ENCODE measurements at places on chromosomes 7 and 10. TPM values are rescaled to one million over a fixed set of nuclear protein-coding genes. Genes with fewer than 3 reads are reported as not detected.
A peak's percentile ranks its signal among the peaks of the same experiment; 100 is the strongest.

Gene GBX1
- not detected for total RNA-seq

- H3K36me3 ChIP-seq, result no peaks in the 10 kb centered on the region
- no peak overlapping the region for H3K27ac ChIP-seq
- no peaks in the 10 kb centered on the region for H3K4me1 ChIP-seq
- H3K4me3 ChIP-seq, result no peak overlapping the region
- H3K27me3 ChIP-seq, result no peaks in the 10 kb centered on the region
Measured at GRCh38 chr7:38393874-38394273, 120.4 kb upstream of the TARP start.

DNA sequence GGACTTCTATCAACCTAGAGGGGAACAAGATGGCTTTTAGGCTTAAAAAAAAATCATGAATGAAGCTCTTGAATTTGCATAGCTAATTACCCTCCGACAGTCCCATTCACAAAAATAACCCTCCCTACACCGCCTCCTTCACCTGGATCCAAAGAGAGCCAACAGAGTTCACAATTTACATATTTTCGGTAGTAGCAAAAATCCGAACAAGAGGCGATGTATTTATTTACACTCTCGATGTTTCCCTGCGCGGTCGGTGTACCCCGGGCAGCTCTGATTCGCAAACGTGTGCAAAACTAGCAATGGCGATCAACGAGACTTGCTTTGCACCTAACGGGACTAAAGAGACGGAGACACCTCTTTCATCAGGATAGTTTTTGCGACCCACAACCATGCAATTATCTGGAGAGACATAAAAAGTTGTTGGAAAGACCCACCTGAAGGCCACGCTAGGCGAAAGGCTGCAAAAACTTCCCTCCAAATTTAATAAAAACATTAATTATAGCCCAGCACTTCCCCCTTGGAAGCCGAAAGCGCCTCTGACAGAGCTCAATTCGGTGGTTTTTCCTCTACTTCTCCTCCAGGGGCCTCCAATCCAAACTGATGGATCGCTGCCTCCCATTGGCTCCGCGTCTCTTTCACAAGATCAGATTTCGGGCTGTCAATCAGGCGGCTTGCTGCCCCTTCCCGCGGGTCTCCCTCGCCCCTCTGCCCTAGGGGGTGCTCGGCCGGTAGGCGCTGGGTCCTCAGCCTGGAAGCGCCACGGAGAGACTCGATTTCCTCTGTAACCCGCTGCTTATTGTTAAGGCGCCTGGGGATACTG, at the start of gene ETV1:
ETV1 (minus strand) TSS at position 541 of the 823 bp plus-strand sequence. CDS start 614 bp downstream, outside the sequence.
- H3K4me3 ChIP-seq, result peak within 1 kb of the TSS; percentile 92
- peak within 1 kb of the TSS; percentile 75 for H3K27ac ChIP-seq
- H3K36me3 ChIP-seq, result no peaks in the 10 kb centered on the region
- DNase-seq, result peak; percentile 60
- H3K4me1 ChIP-seq, result peaks cover 8% of the 10 kb centered on the region

DNA sequence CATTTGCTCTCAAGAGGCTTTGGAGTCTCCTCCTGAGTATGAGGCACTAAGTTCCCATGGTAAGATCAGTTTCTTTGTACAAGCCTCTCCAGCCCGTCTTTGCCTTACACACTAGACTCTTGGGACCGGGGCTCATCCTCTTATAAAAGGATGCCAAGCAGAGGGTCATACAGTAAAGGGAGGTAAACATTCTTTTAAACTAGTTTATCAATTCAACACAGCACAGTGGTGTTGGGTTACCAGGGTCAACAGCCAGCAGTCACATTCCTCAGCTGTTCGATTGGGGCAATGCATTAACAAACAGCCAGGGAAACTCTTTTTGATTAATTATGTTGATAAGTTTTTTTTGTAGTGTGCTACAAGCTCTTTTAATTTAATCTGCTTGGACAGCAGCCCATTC, 37.8 kb downstream of the HHEX start:
- H3K36me3 ChIP-seq, result no peaks in the 10 kb centered on the region
- DNase-seq, result no peak
- no peak overlapping the region for H3K27ac ChIP-seq
- H3K4me3 ChIP-seq, result no peak overlapping the region
- H3K4me1 ChIP-seq, result no peaks in the 10 kb centered on the region

- H3K27me3 ChIP-seq, result no peaks in the 10 kb centered on the region
- no peak overlapping the region for H3K4me3 ChIP-seq
- no peak overlapping the region for H3K27ac ChIP-seq
- no peaks in the 10 kb centered on the region for H3K36me3 ChIP-seq
Measured at GRCh38 chr7:43834463-43835251, 34.7 kb downstream of the MRPS24 start.

DNA sequence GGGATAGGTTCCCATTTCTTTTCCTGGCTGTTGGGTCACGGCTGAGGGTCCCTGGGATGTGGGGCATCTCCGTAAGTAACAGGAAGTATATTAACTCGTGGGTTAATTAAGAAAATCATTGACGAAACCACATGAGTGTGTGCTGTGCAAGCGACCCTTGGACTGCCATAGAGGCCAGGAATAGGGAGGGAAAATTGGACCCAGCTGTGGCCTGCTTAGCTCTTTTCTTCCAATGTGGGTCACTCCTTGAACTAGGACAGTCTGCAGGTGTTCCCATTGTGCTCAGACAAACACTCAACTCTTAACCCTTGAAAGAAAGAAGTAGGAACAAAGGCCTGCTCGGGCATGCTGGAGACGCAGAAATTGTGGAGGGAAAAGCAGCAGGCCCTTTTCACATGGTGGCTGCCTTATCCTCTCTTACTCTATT, 25.6 kb upstream of the PLEKHA1 start:
- DNase-seq, result no peak
- no peak overlapping the region for H3K27ac ChIP-seq
- no peaks in the 10 kb centered on the region for H3K27me3 ChIP-seq
- H3K36me3 ChIP-seq, result no peaks in the 10 kb centered on the region
- H3K4me3 ChIP-seq, result no peak overlapping the region
- peaks cover 4% of the 10 kb centered on the region for H3K4me1 ChIP-seq

- no peak for DNase-seq
- no peaks in the 10 kb centered on the region for H3K36me3 ChIP-seq
- H3K4me3 ChIP-seq, result no peak overlapping the region
- H3K27me3 ChIP-seq, result no peaks in the 10 kb centered on the region
Measured at GRCh38 chr10:63716016-63716580, 194.9 kb downstream of the REEP3 start.

DNA sequence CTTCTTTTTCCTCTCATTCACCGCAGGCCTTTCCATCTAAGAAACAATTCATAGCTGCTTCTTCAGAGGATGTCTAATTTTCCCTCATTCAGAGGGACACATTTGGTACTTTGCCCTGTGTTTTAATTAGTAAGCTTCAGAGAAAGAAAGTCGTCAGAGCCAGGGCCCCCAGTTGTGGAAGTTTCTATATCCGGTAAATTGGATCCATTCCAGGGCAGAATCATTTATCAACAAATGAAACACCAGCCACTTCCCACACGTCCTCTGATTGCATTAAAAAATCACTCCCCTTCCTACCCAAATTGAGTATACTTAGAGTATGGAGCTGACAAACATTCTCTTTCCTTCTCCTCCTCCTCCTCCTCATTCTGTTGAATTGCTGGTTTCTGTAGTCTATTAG, 205.8 kb upstream of the HDAC9 start:
- no peak overlapping the region for H3K4me3 ChIP-seq
- H3K4me1 ChIP-seq, result no peaks in the 10 kb centered on the region
- no peaks in the 10 kb centered on the region for H3K27me3 ChIP-seq
- H3K27ac ChIP-seq, result no peak overlapping the region

GRCh38 chr10:114142018-114142417, 32.0 kb downstream of the CCDC186 start:
- no peak overlapping the region for H3K4me3 ChIP-seq
- H3K27ac ChIP-seq, result no peak overlapping the region
- H3K4me1 ChIP-seq, result no peaks in the 10 kb centered on the region
- H3K36me3 ChIP-seq, result peaks cover 9% of the 10 kb centered on the region
- DNase-seq, result no peak

DNA sequence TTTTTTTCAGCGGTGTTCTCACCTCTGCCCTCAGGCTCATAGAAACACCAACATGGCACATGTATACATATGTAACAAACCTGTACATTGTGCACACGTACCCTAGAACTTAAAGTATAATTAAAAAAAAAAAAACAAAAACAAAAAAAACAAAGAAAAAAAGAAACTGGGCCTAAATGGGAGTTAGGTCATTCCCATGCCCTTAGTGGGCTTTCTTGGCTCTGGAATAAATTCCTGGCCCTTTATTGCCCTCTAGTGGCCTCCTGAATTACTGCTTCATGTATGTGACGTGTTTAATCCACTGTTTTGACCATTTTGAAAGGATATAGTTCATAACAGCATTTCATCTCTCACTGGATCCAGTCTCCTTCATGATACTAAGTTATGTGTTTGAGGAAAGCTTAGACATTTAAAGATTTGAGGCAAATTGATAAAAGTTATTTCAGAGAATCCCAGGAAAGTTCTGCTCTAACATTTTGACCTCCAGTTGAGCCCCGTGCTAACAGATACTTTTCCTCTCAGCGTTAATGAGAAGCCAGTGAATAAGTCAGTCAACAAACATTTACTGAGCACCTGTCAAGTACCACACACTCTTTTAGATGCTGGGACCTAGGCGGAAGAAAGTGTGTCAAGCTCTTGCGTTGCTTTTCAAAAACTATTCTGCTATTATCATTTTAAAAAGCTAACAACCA, 54.7 kb upstream of the SYPL1 start:
- H3K27me3 ChIP-seq, result no peaks in the 10 kb centered on the region
- H3K4me1 ChIP-seq, result no peaks in the 10 kb centered on the region
- H3K36me3 ChIP-seq, result no peaks in the 10 kb centered on the region
- peak; percentile 63 for DNase-seq
- H3K4me3 ChIP-seq, result no peak overlapping the region
- H3K27ac ChIP-seq, result no peak overlapping the region

GRCh38 chr7:151757274-151757673, 119.6 kb downstream of the PRKAG2 start:
- no peaks in the 10 kb centered on the region for H3K36me3 ChIP-seq
- H3K27me3 ChIP-seq, result peaks cover 5% of the 10 kb centered on the region
- H3K4me1 ChIP-seq, result peaks cover 48% of the 10 kb centered on the region
- H3K27ac ChIP-seq, result peak overlapping the region; percentile 61
- no peak overlapping the region for H3K4me3 ChIP-seq

DNA sequence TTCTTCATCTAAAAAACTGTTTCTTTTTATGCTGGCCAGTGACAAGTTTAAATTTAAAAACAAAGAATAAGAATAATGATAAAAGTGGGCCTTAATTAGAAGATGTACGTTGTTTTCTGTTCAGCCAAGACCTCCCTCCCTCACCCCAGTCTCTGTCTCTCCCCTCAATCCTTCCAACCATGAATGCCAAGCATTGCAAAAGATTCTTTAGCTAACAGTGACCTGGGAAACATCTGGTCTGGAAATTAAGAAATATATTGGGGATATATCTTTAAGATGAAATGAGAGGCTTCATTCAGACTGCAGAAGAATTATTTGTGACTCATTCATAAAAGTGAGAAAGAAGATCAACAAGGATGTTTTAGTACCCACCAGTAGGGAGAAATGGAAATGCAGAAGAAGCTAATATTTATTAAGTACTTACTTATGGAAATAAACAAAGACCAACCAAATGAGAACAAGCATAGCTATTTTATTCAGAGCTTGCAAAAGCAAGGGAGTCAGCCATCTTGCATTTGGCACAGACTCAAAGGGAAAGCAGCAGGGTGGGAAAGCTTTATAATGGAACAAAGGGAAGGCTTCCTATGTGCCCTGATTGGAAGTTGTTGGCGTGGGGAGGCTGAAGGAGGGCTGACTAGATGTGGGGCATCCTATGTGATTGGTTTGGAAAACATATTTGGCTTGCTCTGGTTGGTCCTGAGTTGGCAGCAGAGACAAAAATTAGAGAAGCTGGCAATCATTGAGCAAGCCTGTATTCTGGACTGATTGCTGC, 595.4 kb upstream of the GHITM start:
- no peaks in the 10 kb centered on the region for H3K27me3 ChIP-seq
- peaks cover 51% of the 10 kb centered on the region for H3K4me1 ChIP-seq
- no peak overlapping the region for H3K4me3 ChIP-seq
